Aorta (tissue), 5 donors: ENCODE measurements at places on chromosomes 5 and 9. TPM values are rescaled to one million over a fixed set of nuclear protein-coding genes. Genes with fewer than 3 reads are reported as not detected.

GRCh38 chr5:125343015-125343414, 596.6 kb upstream of the ZNF608 start:
- DNase-seq = no peak
- H3K27me3 ChIP-seq = no peaks in the 10 kb centered on the region
- no peak overlapping the region for H3K27ac ChIP-seq
- H3K4me3 ChIP-seq = no peak overlapping the region

DNA sequence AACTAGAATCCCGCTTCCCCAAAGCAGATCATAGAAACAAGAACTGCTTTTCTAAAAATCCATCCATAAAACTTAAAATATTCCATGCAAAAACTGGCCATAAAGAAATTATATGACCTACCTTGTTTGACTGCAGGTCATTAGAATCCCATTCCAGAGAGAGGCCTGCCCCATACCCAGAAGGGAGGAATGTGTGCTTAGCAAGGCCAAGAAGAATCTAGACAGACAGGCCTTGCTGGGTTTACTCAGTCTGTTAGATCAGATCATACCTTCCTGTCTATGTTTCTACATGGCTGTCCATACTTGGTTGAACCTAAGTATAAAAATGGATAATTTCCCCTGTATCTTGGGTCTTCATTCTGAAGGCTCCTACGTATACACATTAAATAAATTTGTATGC, 358.8 kb upstream of the TRPC7 start:
- no peak overlapping the region for H3K4me3 ChIP-seq
- H3K36me3 ChIP-seq = no peaks in the 10 kb centered on the region
- no peak for DNase-seq

DNA sequence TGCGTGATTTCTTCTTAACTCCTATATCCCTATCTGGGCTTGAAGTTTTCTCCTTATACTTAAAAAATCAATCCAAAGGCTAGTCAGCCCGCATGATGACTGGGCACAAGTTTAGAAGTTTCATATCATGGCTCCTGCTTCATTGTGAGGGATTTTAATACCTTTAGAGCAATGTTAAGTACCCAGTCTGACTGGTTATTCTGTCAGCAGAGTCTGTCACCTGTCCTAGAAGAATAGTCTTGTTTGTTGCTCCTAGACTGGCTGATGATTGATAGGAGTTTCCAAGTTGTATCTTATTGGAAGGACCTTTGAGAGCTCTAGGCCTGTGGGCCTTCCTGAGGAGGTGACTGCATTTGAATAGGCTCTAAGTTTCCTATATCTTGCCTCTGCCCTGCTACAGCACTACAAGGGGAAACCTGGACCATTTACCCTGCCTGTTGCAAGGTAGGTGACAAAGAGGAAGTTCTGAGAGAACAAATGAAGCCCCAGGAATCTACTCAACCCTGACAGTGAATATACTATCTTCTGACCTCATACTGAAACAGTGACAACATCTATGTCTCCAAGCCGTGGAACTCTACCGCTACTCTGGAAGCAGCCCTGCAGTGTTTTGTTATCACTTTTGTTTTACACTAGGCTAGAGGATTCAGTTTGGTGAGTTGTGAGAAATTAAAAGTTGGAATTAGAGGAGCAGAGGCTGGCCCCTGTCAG, 66.5 kb downstream of the F2RL2 start:
- H3K27me3 ChIP-seq = no peaks in the 10 kb centered on the region
- H3K36me3 ChIP-seq = no peaks in the 10 kb centered on the region
- no peak overlapping the region for H3K4me3 ChIP-seq
- H3K27ac ChIP-seq = no peak overlapping the region
- H3K4me1 ChIP-seq = no peaks in the 10 kb centered on the region
- DNase-seq = no peak

GRCh38 chr9:120915854-120916470, 10.6 kb downstream of the TRAF1 start:
- no peaks in the 10 kb centered on the region for H3K27me3 ChIP-seq
- H3K4me3 ChIP-seq = no peak overlapping the region
- DNase-seq = peak; percentile 2
- H3K36me3 ChIP-seq = peaks cover 2% of the 10 kb centered on the region
- H3K4me1 ChIP-seq = peaks cover 5% of the 10 kb centered on the region

DNA sequence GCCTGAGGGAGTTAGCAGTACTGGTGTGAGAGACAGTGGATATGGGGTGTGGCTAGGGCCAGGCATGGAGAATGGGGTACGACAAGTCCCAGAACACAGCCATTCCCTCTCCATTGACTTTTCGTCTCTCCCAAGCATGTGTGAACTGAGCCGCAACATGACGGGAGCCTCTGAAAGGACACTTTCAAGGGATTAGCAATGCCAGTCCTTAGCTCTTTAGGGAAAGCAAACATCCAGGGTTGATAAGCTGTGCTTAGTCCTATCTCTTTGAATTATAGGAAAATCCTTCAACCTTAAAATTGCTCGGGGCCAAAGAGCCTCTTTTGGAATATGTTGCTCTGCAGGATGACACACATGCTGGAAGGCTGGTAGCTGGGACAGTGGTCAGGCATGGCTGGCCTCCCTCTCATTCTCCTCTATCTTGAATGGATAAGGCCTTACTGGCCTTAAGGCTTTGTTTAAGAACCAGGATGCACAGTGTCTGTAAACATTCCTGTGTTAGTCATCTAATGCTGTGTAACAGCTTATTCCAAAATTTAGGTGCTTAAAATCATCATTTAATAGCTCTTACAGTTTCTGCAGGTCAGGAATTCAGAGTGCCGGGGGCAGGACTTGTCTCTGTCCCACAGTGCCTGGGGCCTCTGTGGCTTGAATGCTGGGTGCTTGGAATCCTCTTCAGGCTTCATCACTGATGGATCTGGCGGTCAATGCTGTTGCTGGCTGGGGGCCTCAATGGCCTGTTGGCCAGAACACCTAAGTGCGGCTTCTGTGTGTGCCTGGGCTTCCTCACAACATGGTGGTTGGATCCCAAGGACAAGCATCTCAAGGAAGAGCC, 95.3 kb downstream of the PTTG1 start:
- no peak overlapping the region for H3K27ac ChIP-seq
- no peaks in the 10 kb centered on the region for H3K4me1 ChIP-seq
- no peaks in the 10 kb centered on the region for H3K36me3 ChIP-seq
- H3K27me3 ChIP-seq = no peaks in the 10 kb centered on the region
- no peak overlapping the region for H3K4me3 ChIP-seq
- DNase-seq = no peak

- no peaks in the 10 kb centered on the region for H3K4me1 ChIP-seq
- H3K27me3 ChIP-seq = no peaks in the 10 kb centered on the region
- H3K27ac ChIP-seq = no peak overlapping the region
- H3K36me3 ChIP-seq = no peaks in the 10 kb centered on the region
- H3K4me3 ChIP-seq = no peak overlapping the region
These were observed 64.3 kb upstream of the FCN2 start for GRCh38 chr9:134816264-134816663.

GRCh38 chr9:88005240-88005639, 30.9 kb upstream of the CDK20 start:
- H3K4me3 ChIP-seq = no peak overlapping the region
- no peak overlapping the region for H3K27ac ChIP-seq
- H3K4me1 ChIP-seq = no peaks in the 10 kb centered on the region
- no peak for DNase-seq
- H3K27me3 ChIP-seq = no peaks in the 10 kb centered on the region

GRCh38 chr5:80191991-80192398, 63.9 kb downstream of the SERINC5 start:
- H3K4me1 ChIP-seq = peaks cover 14% of the 10 kb centered on the region
- no peak for DNase-seq
- no peaks in the 10 kb centered on the region for H3K36me3 ChIP-seq
- H3K4me3 ChIP-seq = no peak overlapping the region
- H3K27ac ChIP-seq = no peak overlapping the region
- no peaks in the 10 kb centered on the region for H3K27me3 ChIP-seq

GRCh38 chr5:58450018-58450417, 9.9 kb downstream of the PLK2 start:
- no peaks in the 10 kb centered on the region for H3K27me3 ChIP-seq
- no peak overlapping the region for H3K27ac ChIP-seq
- H3K4me1 ChIP-seq = peaks cover 3% of the 10 kb centered on the region
- H3K36me3 ChIP-seq = peaks cover 5% of the 10 kb centered on the region

- H3K4me3 ChIP-seq = no peak overlapping the region
- no peak overlapping the region for H3K27ac ChIP-seq
- H3K27me3 ChIP-seq = no peaks in the 10 kb centered on the region
- no peaks in the 10 kb centered on the region for H3K4me1 ChIP-seq
- no peaks in the 10 kb centered on the region for H3K36me3 ChIP-seq
These were observed 33.9 kb downstream of the HRH2 start for GRCh38 chr5:175691761-175692160.

- DNase-seq = no peak
- no peak overlapping the region for H3K27ac ChIP-seq
- H3K4me3 ChIP-seq = no peak overlapping the region
These were observed 10.8 kb upstream of the NUDT12 start for GRCh38 chr5:103573411-103573810.

GRCh38 chr5:120367896-120368634, 96.0 kb upstream of the PRR16 start:
- no peak overlapping the region for H3K27ac ChIP-seq
- DNase-seq = no peak
- no peaks in the 10 kb centered on the region for H3K4me1 ChIP-seq
- no peak overlapping the region for H3K4me3 ChIP-seq
- no peaks in the 10 kb centered on the region for H3K27me3 ChIP-seq

- H3K27me3 ChIP-seq = no peaks in the 10 kb centered on the region
- no peak for DNase-seq
- H3K4me1 ChIP-seq = no peaks in the 10 kb centered on the region
- no peak overlapping the region for H3K27ac ChIP-seq
These were observed 42.5 kb upstream of the MYOT start for GRCh38 chr5:137825165-137825564.

DNA sequence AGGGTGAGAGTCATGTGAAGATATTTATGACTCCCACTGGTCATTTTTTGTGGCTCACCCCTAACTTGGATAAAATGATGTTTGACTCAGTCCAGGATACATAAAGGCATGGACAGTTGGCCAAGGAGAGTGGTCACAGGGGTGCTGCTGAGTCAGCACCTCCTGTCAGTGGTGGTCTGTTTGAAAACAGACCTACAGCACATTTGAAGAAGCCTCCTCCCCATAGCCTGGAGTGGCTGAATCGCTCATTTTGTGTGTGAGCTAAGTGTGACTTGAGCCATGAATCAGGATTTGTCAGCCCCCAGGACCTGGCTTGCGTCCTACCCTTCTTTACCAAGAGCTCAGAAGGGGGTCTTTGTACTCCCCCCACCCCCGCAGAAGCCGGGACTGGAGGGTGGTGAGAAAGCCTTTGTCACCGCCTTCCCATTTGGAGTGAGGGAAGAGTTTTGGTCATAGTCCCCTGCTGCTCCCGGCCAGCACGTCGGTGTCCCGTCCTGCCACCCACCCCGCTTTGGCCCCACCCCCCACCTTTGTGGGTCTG, 35.6 kb downstream of the TRIO start:
- peak overlapping the region; percentile 20 for H3K27ac ChIP-seq
- no peaks in the 10 kb centered on the region for H3K27me3 ChIP-seq
- no peaks in the 10 kb centered on the region for H3K36me3 ChIP-seq

DNA sequence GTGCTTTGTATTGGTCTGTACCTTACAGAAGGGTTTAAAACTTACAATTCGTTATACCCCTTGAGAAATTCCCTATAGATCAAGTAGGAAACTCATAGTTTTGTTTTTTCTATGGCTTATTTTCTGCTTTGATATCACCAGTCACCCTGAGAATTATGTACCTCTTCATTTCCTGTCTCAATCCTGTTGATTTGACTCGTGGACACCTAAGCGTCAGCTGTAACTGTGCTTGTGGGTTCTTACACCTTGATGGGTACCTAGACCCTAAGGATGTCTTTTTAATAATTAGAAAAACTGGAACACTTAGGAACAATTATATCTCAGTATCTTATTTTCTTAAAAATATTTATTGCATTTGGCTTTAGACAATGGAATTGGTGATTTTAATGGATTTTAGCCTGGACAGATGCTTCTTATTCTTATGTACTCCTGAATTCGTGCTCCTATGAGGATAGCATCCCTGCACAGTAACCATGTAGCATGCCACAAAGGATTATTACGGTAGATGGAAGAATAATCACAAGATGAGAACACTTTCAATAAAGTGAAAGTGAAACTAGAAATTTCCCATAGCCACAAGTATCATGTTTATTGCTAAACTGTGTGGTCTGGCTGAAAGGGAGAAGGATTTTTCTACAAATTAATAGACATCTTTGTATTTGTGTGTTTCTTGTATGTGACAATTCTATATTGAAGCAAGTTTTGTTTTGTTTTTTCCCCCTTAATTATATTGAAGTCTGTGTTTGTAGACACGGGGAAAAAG, 1920.3 kb upstream of the WWC1 start:
- no peaks in the 10 kb centered on the region for H3K27me3 ChIP-seq
- no peak overlapping the region for H3K27ac ChIP-seq
- H3K4me3 ChIP-seq = peak overlapping the region; percentile 84

- no peaks in the 10 kb centered on the region for H3K36me3 ChIP-seq
- no peak overlapping the region for H3K4me3 ChIP-seq
- H3K27ac ChIP-seq = no peak overlapping the region
- H3K27me3 ChIP-seq = no peaks in the 10 kb centered on the region
These were observed 39.2 kb downstream of the CFAP90 start for GRCh38 chr5:7811715-7812114.

DNA sequence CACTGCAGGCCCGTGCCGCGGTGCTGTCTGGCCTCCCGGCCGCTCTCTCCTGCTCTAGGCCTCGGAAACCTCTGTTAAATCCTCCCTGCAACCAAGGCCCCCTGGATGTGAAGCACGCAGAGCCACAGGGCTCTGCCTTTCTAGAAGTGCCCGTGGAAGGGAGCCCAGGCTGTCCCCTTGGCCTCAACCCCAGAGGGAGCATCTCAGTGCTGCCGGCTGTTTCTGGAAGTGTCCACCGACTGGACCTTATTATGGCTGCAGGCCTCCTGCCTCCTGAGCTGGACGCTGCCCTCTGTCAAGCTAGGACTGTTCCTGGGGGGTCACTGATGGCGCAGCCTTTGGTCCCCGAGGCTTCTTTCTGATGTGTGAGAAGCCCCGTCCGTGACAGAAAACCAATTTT, 40.4 kb upstream of the PHYKPL start:
- no peak overlapping the region for H3K4me3 ChIP-seq
- no peaks in the 10 kb centered on the region for H3K4me1 ChIP-seq
- DNase-seq = no peak

GRCh38 chr5:53361708-53362107, 118.7 kb upstream of the FST start:
- no peak for DNase-seq
- H3K27me3 ChIP-seq = no peaks in the 10 kb centered on the region
- H3K36me3 ChIP-seq = no peaks in the 10 kb centered on the region
- H3K4me1 ChIP-seq = peaks cover 2% of the 10 kb centered on the region
- no peak overlapping the region for H3K27ac ChIP-seq
- H3K4me3 ChIP-seq = no peak overlapping the region

GRCh38 chr5:37799865-37800421, 39.9 kb downstream of the GDNF start:
- no peaks in the 10 kb centered on the region for H3K27me3 ChIP-seq
- no peaks in the 10 kb centered on the region for H3K4me1 ChIP-seq
- DNase-seq = no peak
- H3K27ac ChIP-seq = no peak overlapping the region
- H3K4me3 ChIP-seq = no peak overlapping the region

- H3K27ac ChIP-seq = no peak overlapping the region
- H3K4me1 ChIP-seq = no peaks in the 10 kb centered on the region
- H3K27me3 ChIP-seq = no peaks in the 10 kb centered on the region
- H3K4me3 ChIP-seq = no peak overlapping the region
- H3K36me3 ChIP-seq = peaks cover 7% of the 10 kb centered on the region
These were observed 29.4 kb downstream of the IPPK start for GRCh38 chr9:92640398-92641091.

Gene CA9
- total RNA-seq = 8.8 TPM

Gene OR1J2
- total RNA-seq = not detected

Gene TAF11L5
- total RNA-seq = not detected

Gene PRUNE2
- 558 TPM for total RNA-seq

Gene ARID3C
- not detected for total RNA-seq

Gene ATP10B
- total RNA-seq = not detected

Gene TICAM2
- 8.3 TPM for total RNA-seq

Gene GLRA1
- not detected for total RNA-seq

Gene DAB2IP
- total RNA-seq = 70.3 TPM

Gene TMED7
- total RNA-seq = 98.6 TPM

Gene BAG1
- total RNA-seq = 60.4 TPM
